ENCODE measurements at places on chromosomes 2 and 18. TPM values are rescaled to one million over a fixed set of nuclear protein-coding genes. Genes with fewer than 3 reads are reported as not detected.

ZNF513 gene
- 12.4 TPM for polyA plus RNA-seq

IL36G gene
- polyA plus RNA-seq, result 0.46 TPM

DNA sequence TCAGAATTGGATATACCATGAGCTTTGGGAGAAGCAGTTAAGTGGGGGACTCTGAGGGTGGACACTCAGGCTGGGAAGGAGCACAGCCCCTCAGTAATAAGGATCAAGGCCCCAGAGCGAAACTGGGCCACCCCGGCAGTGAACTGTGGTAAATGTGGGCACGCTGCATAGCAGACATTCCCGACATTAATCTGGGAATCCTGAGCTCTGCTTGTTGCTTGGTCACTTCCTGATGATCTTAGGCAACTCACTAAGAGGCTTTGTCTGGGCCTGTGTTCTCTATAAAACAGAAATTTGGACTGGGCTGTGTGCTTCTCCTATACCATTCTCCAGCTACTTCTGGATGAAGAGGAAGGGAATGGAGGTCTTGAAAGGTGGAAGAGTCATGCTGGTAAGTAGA, 4.8 kb downstream of the TGFBRAP1 start:
- no peak for DNase-seq

GRCh38 chr2:105179469-105180372, 61.8 kb upstream of the GPR45 start:
- DNase-seq, result no peak

- no peak for DNase-seq
Observed at GRCh38 chr18:41695441-41695840, 259.6 kb upstream of the PIK3C3 start.

DNA sequence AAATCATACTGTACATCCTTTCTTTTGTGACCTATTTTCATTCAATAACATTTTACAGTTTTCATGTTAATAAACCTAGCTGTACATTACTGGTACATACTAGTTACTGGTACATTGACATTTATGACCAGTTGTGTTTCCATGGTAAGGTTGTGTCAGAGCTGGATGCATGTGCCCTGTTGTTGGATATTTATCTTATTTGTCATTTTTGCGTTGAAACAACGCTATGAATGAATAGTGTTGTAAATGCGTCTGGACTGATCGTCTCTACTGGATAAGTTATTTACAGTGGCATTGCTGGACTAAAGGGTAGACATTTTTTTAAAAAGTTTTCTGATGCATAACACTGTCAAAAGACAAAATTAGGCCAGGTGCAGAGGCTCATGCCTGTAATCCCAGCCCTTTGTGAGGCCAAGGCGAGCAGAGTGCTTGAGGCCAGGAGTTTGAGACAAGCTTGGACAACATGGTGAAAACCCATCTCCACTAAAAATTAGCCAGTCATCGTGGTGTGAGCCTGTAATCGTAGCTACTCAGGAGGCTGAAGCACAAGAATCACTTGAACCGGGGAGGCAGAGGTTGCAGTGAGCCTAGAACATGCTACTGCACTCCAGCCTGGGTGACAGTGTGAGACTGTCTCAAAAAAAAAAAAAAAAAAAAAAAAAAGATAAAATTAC, 40.2 kb downstream of the MCFD2 start:
- DNase-seq, result no peak

GRCh38 chr2:75431276-75431675, 129.5 kb downstream of the EVA1A start:
- DNase-seq, result no peak

DNA sequence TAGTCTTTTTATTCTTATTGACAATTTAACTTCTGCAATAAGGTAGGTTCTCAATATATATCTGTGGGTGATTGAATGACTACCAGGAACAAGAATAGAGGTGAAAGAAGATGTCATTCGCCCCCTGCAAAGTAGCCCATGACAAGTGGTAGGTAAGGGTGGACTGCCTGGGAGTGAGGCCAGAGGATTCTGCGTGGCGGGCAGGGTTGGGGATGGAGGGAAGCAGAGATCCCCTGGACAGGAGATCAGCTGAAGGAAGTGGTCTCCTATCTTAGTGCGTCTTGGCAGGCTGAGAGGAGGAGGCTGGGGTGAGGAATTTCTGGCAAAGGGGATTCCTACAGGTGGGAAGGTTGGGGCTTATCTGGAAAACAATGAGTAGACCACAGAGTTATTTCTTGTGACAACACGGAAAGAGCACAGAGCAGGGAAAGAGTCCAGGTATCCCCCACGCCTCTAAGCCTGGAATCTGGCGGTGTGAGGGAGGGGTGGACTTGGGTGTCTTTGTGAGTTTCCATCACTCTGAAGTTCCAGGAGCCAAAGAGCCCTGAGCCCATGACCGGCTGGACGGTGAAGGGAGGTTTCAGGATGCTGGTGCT, 21.5 kb upstream of the MYCN start:
- DNase-seq, result no peak

GRCh38 chr2:135048122-135048521, 875 bp upstream of the MAP3K19 start:
- no peak for DNase-seq

- no peak for DNase-seq
Observed at GRCh38 chr18:66510357-66511045, 93.4 kb downstream of the CDH19 start.

All from right lung (tissue), 10 donors.